Effector CD4-positive, alpha-beta T cell (primary cell): ENCODE measurements at places on chromosomes 11 and 22.

- no peak for DNase-seq
These were observed 42.1 kb upstream of the CSNK2A3 start for GRCh38 chr11:11395126-11395525.

- peak; percentile 50 for DNase-seq
These were observed at the start of gene ESAM for GRCh38 chr11:124762105-124762623. Gene ESAM, minus strand, starts transcription at chr11:124762290. Its CDS starts 136 bp downstream, at chr11:124762154.

DNA sequence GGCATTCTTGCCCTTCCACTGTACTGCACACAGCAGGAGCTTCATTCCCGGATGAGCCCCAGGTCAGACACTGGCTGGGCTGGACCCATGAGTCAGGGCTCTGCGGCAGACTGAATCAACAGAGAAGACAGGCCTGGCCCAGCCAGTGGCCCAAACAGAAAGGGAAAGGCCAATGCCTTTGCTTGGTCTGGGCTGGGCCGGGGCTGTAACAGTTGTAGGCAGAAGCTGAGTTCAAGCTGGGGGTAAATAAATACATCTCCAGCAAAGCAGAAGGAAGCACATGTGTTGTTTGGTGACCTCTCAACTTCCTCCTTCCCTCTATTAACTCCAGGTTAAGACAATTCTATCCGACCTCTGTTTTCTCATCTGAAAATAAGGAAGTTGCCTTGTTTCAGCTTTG, 1.8 kb upstream of the SMIM35 start:
- no peak for DNase-seq

DNA sequence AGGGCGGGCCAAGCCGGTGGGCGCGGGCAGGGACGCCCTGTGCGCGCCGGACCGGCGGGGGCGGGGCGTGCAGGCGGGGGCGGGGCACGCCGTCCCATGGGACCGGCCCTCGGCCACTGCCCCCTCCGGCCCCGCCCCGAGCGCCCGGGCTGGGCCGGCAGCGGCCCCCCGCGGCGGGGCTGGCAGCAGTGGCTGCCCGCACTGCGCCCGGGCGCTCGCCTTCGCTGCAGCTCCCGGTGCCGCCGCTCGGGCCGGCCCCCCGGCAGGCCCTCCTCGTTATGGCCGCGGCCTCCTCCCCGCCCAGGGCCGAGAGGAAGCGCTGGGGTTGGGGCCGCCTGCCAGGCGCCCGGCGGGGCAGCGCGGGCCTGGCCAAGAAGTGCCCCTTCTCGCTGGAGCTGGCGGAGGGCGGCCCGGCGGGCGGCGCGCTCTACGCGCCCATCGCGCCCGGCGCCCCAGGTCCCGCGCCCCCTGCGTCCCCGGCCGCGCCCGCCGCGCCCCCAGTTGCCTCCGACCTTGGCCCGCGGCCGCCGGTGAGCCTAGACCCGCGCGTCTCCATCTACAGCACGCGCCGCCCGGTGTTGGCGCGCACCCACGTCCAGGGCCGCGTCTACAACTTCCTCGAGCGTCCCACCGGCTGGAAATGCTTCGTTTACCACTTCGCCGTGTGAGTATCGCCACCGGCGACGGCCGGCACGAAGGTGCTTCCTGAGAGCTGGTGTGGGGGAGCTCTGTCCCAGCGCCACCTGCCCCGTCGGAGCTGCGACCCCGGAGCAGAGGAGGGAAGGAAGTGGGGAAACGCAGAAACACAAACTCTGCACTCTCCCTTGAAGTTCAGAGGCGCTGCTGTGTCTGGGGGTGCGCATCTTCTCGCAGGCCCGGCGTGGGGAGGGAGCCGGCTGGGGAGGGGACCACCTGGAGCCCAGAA, at the start of gene KCNQ1:
Gene KCNQ1, plus strand, starts transcription at position 188 of the 925 bp plus-strand sequence. Its CDS starts 91 bp downstream, at position 279.
- no peak for DNase-seq

DNA sequence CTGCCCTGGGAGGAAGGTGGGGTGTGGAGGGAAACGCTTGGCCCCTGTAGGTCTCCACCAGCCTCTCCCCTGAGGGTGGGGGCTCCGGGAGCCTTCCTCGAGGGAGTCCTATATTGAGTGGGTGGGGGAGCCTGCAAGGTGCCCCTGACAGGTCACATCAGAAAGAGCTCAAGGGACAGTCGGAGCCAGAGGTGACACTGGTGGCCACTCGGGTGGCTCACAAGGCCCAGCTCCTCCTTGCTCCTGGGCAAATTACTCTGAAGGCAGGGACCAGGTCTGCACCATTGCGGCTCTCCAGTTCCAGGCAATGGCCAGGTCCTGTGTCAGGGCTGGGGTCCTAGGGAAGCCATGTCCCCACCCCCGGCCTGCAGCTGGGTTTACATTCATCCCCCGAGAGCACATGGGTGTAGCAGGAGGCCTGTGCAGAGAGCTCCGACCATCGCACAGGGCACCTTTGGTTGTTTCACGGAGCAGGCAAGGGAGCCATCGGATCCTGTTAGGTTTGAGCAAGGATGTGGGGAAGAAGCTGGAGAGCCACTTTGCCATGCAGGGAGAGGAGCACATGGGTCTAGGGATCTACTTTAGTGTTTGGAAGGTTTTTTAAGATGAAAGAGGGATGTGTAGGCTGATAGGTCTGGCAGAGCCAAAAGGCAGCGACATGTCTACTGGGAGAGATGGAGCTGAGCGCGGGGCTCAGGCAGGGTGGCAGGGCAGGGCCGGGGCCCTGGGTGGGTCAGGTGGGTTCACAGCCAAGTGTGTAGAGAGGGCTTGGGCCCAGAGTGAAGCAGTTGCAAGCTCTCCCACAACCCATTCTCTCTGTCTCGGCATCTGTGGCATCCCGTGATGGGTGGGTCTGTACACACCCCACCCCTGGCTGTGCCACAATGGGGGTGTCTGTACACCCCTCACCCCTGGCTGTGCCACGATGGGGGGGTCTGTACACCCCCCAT, 14.8 kb downstream of the CCND1 start:
- no peak for DNase-seq

DNA sequence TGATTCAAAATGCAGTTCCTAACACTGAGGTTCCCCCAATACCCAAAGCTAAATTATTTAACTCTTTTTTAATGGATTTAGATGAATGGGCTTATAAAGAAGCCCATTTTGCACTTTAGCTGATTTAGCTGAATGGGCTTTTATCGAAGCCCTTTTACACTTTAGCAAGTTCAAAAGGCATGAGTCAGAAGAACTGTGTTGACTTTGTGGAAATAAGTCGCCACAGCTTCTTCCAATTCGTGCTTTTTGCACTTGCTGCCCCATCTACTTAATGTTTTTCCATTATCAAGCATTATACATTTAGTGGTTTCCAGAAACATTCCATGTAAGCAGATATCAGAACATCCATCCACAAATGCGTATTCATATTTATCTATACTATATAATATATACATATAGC, 20.5 kb upstream of the GRIA4 start:
- DNase-seq = no peak

- no peak for DNase-seq
These were observed 105.5 kb downstream of the C11orf87 start for GRCh38 chr11:109527496-109527895.

DNA sequence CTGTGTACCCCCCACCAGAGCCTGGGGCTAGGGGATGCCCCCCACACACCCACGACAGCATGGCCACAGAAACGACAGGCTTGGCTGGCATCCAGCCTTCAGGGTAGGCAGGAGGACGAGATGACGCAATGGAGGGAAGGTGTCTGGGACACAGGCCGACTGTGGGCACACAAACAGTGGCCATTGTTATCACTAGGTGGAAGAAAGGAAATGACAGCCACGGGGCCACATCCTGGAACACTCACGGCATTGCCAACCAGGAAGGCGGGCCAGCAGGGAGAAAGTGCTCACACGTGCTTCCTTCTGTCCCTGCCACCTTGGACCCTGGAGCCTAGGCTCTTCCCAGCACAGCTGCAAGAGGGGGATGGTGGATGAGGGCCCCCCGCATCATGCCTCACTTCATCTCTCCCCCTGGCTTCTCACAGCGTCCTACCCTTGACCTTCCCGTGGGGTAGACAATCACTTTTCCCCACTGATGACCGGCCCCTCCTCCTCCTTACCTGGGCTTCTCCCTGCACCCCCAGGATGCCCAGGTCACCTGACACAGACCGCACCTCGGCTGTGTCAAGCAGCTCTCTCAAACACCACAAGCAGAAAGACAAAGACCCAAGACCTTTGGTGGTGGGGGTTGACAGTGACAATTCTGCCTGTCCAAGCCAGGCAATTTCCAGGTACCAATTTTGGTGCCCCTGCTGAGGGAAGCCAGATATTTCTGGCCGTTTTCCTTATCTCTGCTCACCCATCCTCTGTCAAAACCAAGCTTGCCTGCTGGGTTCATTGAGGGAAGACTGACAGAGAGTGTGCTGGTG, 8.6 kb downstream of the PLA2G6 start:
- DNase-seq = peak; percentile 11

DNA sequence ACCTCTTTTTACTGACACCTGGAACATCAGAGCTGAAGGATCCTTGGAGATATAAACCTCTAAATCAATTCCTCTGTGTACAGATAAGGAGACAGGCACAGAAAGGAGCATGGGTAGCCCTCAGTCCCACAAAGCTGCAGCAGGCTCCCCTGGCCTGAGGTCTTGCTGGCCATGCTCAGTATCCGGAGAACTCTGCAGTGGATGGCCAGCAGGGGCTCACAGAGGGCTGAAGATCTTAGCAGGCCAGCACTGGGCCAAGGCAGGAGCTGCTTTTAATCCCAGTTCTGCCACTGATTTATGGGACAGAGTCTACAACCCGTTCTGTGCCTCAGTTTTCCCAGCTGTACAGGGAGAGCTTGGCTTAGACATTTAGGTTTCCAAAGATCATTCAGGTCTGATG, 52.6 kb upstream of the LRRC32 start:
- no peak for DNase-seq

DNA sequence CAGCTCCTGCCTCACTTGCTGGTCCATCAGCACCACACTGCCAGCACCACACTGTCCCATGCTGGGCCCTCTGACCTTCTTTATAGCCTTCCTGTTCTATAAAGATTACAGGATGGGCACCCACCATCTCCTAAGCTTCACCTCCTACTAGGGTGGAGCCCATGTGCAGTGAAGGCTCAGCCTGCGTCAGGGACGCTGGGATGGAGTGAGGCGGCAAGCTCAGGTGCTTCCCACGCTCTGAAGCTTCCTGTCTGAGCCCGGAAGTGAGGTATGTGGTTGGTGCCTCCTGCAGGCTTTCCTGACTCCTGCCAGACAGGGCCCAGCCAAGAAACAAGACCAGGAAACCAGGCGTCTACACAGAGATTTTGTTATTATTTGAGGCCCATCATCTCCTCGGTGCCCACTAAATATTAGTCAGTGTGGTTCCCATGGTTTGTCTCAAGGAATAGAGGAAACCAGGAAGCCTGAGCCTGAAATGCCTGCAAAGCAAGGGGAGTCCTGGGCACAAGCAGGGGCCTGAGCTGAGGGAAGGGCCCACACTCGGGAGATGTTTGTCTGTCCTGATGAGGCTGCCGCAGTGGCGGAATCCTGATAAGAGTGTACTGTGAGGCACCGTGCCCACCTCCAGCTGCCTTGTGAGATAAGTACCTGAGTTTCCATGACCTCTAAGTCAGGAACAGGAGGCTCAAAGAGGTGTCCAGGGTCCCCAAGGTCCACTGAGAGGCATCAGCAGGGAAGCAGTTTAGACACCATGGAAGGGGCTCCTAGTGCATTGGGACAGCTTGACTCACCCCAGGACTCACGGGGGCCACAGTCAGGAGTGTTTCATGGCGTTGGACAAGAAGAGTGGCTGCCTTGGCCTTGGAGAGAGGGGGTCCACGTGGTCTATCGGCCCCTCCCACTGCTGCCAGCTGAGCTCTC, 22.0 kb downstream of the RSPH14 start:
- peak; percentile 55 for DNase-seq

- no peak for DNase-seq
These were observed 19.4 kb upstream of the MYEOV start for GRCh38 chr11:69274531-69275016.

DNA sequence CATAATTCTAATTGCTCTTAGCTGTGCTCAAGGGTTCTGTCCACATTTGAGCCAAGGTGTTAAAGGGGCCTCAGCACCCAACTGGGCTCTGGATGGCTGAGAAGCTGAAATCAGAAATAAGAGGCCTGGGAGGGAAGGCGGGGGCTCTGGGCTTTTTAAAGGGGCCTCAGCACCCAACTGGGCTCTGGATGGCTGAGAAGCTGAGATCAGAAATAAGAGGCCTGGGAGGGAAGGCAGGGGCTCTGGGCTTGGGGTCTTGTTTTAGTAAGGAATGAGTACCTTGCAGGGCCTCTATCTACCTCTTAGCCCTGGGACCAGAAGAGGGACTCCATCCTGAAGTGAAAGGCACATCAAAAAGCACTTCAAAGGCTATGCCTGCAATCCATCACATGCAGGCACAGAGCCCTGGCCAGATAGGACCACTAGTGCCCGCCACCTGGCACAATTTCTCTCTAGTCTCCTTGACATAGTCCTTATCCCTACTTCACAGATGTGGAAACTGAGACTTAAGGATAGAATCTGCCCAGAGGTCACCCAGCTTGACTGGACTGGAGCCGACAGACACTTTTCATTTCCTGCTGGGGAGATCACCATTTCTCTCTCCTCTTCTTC, 35.6 kb downstream of the DKK3 start:
- no peak for DNase-seq

- DNase-seq = no peak
These were observed 57.8 kb upstream of the RCN1 start for GRCh38 chr11:32033067-32033466.

GRCh38 chr22:39303358-39303757, 16.1 kb downstream of the RPL3 start:
- DNase-seq = no peak

GRCh38 chr22:40679249-40679963, at the start of gene MCHR1:
Gene MCHR1, plus strand, starts transcription at chr22:40679484. Its CDS starts 169 bp downstream, at chr22:40679653.
- no peak for DNase-seq

- no peak for DNase-seq
These were observed 4.7 kb downstream of the PRCP start for GRCh38 chr11:82895437-82896091.

- DNase-seq = peak; percentile 27
These were observed 28.5 kb downstream of the MAFF start for GRCh38 chr22:38230108-38230825.

DNA sequence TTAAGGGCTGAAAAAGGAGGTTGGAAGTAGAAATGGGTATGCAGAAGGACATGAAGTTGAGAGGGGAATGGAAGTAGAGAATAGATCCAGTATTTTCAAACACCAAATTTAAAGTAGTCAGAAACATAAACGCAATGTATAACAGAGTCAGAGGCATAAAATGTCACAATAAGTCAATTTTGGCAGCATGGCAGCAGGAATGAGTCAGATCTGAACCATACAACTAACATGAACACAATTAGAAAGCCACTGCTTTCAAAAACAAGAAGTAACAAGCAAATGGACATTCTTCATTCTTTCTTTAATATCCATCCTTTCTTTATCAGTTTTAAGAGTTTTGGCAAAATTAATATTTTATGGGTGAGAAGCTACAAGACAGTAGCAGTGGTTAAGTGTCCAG, 2.5 kb downstream of the CHORDC1 start:
- no peak for DNase-seq

DNA sequence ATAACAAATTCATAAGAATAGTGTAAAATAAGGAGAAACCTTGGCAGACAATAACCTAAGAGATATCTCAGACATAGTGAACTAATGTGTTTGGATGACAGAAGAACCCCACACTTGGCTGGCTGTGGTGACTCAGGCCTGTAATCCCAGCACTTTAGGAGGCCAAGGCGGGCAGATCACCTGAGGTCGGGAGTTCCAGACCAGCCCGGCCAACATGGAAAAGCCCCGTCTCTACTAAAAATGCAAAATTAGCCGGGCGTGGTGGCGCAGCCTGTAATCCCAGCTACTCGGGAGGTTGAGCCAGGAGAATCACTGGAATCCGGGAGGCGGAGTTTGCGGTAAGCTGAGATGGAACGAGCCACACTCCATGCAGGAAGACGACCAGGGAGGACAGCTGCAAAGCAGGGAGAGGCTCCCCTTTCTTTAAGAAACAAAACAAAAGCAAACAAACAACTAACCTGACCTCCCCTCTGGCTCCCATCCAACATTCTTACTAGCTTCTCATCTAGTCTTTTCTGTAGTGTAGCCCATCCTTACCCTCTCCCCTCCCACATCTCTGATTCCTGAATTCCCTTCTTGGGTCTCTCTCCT, 84.2 kb downstream of the ZNF280B start:
- DNase-seq = no peak
